ENCODE measurements at places on chromosomes 6 and 20.

GRCh38 chr6:134584847-134585516 is 267.1 kb upstream of the SGK1 start:
- no peak for DNase-seq

DNA sequence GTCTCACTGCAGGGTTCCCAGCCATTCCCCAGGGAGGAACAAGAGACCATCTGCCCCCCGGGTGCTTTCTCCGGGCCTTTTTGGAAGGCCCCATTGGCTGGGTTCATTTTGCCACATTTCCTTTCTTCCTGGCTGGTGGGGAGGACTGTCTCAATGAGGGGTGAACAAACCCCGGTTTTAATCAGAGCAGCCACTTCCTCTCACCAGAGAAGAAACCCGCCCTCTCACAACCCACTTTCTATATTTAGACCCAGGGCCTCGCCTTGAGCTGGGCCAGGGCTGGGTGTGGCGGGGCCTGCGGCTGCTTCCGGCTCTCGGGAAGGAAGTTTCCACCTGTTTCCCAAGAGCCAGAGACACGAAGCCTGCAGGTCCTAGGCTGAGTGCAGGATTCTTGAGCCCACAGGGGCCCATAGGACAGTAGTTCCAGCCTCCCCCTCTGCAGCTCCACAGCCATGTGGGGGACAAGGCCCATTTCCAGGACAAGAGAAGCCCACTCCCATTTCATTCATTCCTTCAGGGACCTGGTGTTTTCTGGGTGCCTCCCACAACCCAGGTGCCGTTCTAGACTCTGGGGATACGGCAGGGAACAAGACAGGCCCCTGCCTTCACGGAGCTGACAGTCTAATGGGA is 41.8 kb downstream of the RBM38 start:
- DNase-seq: no peak

DNA sequence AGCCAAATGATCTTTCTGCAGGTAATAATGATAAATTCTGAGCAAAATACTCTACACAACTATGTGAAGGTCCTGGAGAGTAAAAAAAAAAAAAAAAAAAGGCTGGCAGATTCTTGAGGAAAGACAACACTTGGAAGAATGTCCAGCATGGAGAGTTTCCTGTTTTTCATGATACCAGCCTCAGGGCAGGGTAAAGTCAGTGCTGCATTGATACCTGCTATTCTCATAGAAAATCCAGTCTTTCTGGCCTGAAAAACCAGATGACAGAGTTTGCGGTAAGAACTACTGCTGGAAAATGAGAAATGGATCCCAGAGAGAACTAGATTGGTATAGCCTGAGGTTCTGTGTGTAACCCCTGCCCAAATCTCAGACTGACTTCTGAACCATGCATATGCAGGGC is 89.1 kb downstream of the AFG1L start:
- DNase-seq: no peak

GRCh38 chr6:89834884-89835792 is 5.5 kb downstream of the CASP8AP2 start:
- DNase-seq: no peak

GRCh38 chr6:138681627-138682026 is 91.9 kb upstream of the CCDC28A start:
- DNase-seq: no peak

DNA sequence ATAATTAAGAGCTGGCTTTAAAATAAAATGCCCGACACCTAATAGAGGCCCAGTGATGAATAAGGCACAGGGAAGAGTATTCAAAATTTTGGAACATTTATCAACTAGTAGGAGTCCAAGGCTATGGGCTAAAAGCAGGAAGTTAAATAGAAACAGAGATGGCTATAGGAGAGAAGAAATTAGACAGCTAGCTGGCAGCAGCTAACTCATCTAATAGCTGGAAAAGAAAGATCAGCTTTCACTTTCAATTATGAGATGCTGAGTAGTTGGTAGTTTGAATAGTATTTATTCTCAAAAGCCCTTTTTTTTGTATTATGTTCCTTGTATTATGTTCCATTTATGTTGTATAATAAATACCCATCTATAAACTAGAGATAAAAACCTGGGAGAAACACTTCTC is 215.7 kb downstream of the SLC35F1 start:
- no peak for DNase-seq

- DNase-seq: peak; percentile 18
Observed at GRCh38 chr20:14142171-14142570, 146.9 kb downstream of the MACROD2 start.

All from 8988T (cell line).